ENCODE measurements at places on chromosomes 1 and 21.

DNA sequence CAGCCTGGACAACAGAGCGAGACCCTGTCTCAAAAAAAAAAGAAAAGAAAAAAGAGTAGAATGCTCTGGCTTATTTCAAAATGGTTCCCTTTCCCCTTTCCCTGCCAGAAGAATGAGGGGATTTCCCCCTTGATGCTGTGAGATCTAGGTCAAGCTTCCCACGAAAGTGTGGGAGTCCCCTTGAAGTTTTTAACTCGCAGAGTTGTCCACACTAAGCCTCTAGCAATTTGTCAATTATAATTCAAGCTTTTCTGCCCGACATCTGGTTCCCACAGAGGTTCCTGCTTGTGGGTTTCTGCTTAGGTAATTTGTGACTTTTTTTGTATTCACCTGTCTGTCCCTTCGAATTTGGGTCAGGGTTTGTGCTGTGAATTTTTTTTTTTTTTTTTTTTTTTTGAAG lies 62.8 kb downstream of the ZFYVE9 start:
- DNase-seq = no peak

GRCh38 chr1:19384772-19385187 lies 72.7 kb downstream of the SLC66A1 start:
- DNase-seq = no peak

DNA sequence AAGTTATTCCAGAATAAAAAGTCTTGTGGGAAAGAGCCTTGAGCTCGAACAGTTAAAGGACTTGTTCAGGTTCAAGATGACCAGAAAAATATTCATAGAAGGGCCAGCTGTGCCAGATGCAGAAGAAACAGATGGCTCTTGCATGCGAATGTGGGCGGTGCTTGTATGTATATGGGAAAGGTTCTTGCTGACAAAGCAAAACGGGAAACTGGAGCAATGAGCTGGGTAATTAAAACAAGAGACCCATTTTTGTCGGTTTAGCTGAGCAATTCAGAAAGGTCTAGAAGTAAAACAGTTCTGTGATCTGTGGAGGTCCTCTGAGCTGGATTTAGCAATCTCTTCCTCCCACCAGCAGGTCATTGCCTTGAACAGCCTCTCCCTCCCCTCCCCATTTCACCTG lies 107.2 kb upstream of the MARK1 start:
- DNase-seq = no peak

DNA sequence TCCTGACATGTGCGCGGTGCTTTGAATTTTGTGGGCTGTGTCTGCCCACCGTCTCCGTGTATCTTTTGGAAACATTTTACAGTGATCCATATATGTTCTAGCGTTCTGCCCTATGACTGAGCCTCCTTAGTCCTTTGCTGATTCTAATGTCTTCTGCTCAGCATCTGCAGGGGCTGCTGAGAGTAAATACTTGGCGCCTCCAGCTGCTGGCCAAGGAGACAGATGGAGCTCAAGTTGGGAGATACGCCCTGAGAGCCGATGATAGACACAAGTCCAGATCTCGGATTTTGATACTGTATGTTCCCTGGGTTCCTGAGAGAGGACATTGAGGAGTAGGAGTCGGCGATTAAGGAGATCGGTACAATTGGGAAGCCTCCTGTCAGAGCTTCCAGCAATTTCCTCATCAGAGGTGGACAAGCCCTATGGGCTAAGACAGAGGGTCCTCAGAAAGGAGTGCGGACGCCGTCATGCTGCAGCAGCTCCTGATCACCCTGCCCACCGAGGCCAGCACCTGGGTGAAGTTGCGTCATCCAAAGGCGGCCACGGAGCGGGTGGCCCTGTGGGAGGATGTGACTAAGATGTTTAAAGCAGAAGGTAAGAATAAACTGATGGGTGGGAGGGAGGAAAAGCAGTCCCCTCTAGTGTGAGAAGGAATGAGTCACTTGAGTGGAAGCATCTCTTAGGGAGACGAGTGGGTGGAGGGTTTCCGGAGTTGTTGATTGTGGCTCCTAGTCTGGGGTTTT lies 390 bp downstream of the ZFP69B start:
- DNase-seq = peak; percentile 19

DNA sequence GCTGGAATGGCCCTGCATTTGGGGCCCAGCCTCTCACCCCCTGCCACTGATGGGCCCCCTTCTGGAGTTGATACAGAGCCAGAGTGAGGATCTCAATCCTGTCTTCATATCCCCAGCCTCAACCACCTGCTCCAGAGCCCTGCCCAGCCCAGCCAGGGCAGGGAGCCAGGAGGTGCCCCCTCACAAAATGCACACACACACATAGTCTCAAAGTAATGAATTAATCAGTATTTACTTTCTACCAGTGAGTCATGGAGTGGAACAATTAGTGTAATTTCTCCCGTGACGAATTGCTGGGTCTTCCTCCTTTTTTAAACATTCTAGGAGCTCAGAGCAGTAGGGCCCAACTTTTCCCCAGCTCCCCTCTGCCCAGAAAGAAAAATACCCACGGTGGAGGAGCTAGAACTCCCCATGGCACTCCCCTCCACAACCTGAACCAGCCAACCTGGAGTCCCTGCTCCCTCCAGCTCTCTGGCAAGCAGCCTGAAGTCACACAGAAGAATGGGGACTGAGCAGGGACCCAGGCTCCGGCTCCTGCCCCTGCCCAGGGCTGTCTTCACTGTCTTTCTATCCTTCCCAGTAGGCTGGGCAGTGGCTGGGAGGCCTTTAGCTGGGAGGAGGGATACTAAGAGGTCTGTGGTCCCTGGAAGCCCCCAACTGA lies 29.3 kb downstream of the SDC3 start:
- DNase-seq = no peak

DNA sequence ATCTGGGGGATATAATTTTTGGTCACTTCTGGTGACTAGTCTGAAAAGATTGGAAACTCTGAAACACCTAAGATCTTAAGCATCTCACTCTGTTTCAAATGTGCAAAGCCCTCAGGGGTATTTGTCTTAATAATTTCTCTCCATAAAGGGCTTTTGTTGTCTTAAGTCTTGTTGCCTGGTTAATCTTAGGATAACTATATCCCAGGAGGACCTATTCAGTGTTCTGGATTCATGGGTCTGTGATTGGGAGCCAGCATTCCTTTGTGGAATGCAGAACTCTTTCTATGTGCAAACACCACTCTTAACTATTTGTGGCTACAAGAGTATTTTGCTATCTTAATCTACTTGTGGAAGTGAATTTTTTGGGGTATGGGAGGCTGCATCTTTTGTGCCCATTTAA lies 1573.0 kb upstream of the PRMT6 start:
- DNase-seq = no peak

- DNase-seq = no peak
Observed at GRCh38 chr1:119394085-119394484, 20.9 kb upstream of the HSD3B2 start.

- DNase-seq = no peak
Observed at GRCh38 chr1:113931451-113931851, 2.3 kb downstream of the HIPK1 start.

GRCh38 chr1:167330601-167331293 lies 110.1 kb downstream of the POU2F1 start:
- DNase-seq = no peak

GRCh38 chr1:7885513-7886404 lies 32.9 kb upstream of the UTS2 start:
- no peak for DNase-seq

DNA sequence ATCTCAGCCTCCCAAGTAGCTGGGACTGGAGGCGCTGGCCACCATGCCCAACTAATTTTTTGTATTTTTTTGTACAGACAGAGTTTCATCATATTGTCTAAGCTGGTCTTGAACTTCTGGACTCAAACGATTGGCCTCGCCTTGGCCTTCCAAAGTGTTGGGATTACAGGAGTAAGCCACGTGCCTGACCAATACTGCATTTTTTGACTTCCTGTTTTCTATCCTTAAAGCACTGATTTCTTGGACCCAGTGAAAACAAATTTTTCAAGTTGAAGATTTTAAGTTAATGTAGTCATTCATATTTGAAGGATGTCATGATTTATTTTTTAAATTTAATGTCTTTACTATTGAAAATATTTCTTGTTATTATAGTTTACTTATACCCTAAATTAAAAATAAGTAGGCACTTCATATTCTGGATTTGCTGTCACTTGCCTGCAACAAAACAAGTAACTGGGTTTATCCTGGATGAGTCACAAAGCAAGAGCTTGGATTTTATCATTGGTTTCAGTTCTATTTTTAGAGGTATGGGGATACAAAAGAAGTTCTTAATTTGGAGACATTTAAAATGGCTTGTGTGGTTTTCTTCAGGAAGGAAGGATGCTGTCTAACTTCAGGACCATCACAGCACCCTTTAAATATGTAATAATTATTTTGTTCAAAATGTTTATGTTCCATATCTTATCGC lies 2.2 kb upstream of the VPS45 start:
- peak; percentile 39 for DNase-seq

GRCh38 chr1:210709701-210710100 lies 381.0 kb downstream of the HHAT start:
- DNase-seq = no peak

- DNase-seq = no peak
Observed at GRCh38 chr1:182315167-182315556, 76.4 kb downstream of the GLUL start.

DNA sequence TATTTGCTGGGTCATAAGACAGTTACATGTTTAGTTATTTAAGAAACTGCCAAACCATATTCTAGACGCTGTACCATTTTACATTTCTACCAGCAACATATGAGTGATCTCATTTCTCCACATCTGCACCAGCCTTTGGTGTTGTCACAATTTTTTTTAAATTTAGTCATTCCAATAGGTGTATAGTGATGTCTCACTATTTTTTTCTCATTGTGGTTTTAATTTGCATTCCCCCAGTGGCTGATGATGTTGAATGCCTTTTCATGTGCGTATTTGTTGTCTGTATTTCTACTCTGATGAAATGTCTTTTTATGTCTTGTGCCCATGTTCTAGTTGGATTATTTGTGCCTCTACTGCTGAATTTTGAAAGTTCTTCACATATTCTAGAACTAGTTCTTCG lies 38.4 kb downstream of the NFASC start:
- DNase-seq = no peak

- DNase-seq = no peak
Observed at GRCh38 chr1:36594023-36594422, 111.3 kb upstream of the CSF3R start.

DNA sequence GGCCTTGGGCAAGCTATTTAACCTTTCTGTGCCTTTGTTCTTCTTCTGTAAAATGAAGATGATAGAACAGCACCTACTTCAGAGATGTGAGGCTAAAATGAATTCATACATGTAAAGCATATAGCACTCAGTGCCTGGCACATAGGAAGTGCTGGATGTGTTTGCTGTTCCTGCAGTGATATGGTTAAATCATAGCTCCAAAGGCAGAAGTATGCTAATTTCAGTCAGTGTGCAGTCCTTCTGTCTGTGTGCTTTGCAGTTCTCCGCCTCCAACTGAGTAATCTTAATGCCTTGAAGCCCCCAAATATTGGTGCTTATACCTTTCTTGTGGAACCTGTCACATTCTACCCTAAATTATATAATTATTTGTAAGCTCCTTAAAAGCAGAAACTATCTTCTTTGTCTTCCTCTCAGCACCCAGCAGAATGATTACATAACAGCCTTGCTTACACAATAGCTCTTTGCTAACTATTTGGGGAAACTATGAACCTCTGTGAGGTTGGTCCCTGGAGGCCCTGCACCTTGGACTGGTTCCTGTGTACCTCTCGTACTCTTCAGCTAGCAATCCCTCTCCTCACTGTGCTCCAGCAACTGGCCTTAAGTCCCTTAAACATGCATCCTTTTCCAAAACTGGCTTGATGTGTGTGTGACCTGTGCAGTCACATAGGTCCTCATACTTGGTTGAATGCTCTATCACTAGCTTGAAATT lies 57.0 kb upstream of the CACYBP start:
- DNase-seq = no peak

GRCh38 chr1:82240571-82240970 lies 439.8 kb downstream of the ADGRL2 start:
- DNase-seq = no peak

- DNase-seq = no peak
Observed at GRCh38 chr1:65063025-65063424, 85.0 kb upstream of the AK4 start.

GRCh38 chr1:245158913-245159312 lies 4.1 kb downstream of the KIF26B start:
- no peak for DNase-seq

- no peak for DNase-seq
Observed at GRCh38 chr1:74010206-74010605, 187.8 kb downstream of the LRRIQ3 start.

Data from BJ (cell line).